ENCODE measurements at places on chromosomes 11 and 22. TPM values are rescaled to one million over a fixed set of nuclear protein-coding genes. Genes with fewer than 3 reads are reported as not detected.
A peak's percentile ranks its signal among the peaks of the same experiment; 100 is the strongest.

GRCh38 chr11:62593434-62594044 is 2.2 kb upstream of the TUT1 start:
- peaks cover 60% of the 10 kb centered on the region for H3K36me3 ChIP-seq
- no peaks in the 10 kb centered on the region for H3K27me3 ChIP-seq
- peaks cover 60% of the 10 kb centered on the region for H3K4me1 ChIP-seq
- peak overlapping the region; percentile 97 for H3K27ac ChIP-seq

DNA sequence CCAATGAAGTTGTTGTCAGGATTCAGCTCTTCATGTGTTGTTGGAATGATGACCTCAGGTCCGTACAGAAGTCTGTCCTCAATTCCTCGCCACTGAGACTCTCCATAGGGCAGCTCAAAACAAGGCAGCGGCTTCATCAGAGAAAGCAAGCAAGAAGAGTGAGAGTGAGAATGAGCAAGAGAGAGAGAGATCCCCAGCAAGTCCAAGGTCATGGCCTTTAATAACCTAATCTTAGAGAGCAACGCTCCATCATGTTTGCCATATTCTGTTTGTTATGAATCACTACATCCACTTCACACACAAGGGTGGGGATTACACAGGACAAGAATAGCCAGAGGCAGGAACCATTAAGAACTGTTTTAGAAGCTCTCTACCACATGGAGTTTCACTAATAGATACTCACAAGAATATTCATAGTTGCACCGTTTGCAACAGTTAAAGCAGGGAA is 23.3 kb upstream of the MMP7 start:
- H3K4me3 ChIP-seq: no peak overlapping the region
- H3K27me3 ChIP-seq: no peaks in the 10 kb centered on the region
- no peaks in the 10 kb centered on the region for H3K4me1 ChIP-seq

- peak overlapping the region; percentile 97 for H3K27ac ChIP-seq
- no peaks in the 10 kb centered on the region for H3K27me3 ChIP-seq
- peaks cover 41% of the 10 kb centered on the region for H3K36me3 ChIP-seq
Measured at GRCh38 chr11:121449123-121449522, 3.0 kb upstream of the SORL1 start.

Gene NECTIN1
- total RNA-seq: 2.5 TPM

Gene ANO3
- total RNA-seq: not detected

Gene MRGPRF
- total RNA-seq: not detected

GRCh38 chr11:120696597-120697218 is 185.2 kb downstream of the GRIK4 start:
- no peaks in the 10 kb centered on the region for H3K36me3 ChIP-seq
- no peak for DNase-seq
- no peak overlapping the region for H3K4me3 ChIP-seq

GRCh38 chr11:77036398-77036797 is 2.2 kb downstream of the B3GNT6 start:
- no peak for DNase-seq
- H3K27me3 ChIP-seq: peaks cover 39% of the 10 kb centered on the region
- H3K4me1 ChIP-seq: peaks cover 9% of the 10 kb centered on the region
- no peak overlapping the region for H3K27ac ChIP-seq

Gene RAB39A
- total RNA-seq: 0.18 TPM

Gene PDGFB
- 10.1 TPM for total RNA-seq

- peaks cover 28% of the 10 kb centered on the region for H3K27me3 ChIP-seq
- DNase-seq: no peak
- H3K4me1 ChIP-seq: peaks cover 13% of the 10 kb centered on the region
- peaks cover 11% of the 10 kb centered on the region for H3K36me3 ChIP-seq
- H3K27ac ChIP-seq: no peak within 1 kb of the TSS
Measured at GRCh38 chr11:636511-637332, at the start of gene DRD4. Gene DRD4, plus strand, starts transcription at chr11:637269. Its CDS starts 36 bp downstream, at chr11:637305.

Gene GNAZ
- total RNA-seq: 0.30 TPM

Gene OSBP2
- total RNA-seq: 1.8 TPM

DNA sequence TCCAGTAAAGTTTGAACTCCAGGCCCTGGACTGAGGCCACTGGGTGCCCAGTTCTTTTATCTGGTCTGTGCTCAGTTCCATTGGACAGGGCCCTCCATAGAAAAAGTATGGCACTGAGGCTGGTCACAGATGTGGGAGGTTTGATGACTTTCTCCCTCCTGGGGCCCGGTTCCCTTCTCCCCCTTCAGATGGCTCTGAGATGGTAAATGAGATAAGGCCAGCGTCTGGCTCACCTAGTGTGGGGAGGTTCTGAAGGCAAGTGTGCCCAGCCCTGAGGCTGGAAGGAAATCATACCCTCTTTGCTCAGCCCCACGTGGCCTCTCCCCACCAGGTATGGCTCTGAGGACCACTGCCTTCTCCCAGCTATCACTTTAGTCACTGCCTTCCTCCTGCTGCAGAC is 1.5 kb upstream of the CLDN5 start:
- H3K4me3 ChIP-seq: peak overlapping the region; percentile 23
- H3K27ac ChIP-seq: no peak overlapping the region
- H3K27me3 ChIP-seq: no peaks in the 10 kb centered on the region

DNA sequence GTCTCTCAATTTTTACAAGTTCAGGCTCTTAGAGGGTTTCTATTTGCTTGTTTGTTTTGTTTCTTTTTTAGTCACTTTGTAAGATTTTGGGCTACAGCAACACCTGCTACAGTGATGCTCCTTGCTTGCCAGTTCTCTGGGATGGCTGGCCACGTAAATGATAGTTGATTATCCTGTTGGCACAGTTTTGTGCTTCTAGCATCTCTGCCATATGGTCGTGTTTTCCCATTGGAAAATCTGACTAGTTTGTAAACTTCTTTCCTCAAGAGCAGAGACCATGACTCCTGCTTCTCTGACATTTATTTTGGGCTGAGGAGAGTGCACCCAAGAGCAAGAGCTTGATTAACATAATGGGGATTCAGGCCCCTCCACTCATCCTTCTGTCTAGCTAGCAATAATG is 1621.6 kb upstream of the RAG2 start:
- no peak overlapping the region for H3K27ac ChIP-seq
- no peak for DNase-seq
- H3K36me3 ChIP-seq: no peaks in the 10 kb centered on the region
- no peaks in the 10 kb centered on the region for H3K4me1 ChIP-seq
- no peaks in the 10 kb centered on the region for H3K27me3 ChIP-seq
- no peak overlapping the region for H3K4me3 ChIP-seq

Gene ACCSL
- total RNA-seq: not detected
